ENCODE measurements at places on chromosomes 6 and 20.

- DNase-seq: no peak
Observed at GRCh38 chr6:56793938-56794337, 151.2 kb upstream of the DST start.

- no peak for DNase-seq
Observed at GRCh38 chr20:8116067-8116811, 15.8 kb upstream of the PLCB1 start.

- no peak for DNase-seq
Observed at GRCh38 chr6:147287869-147288271, 83.7 kb downstream of the STXBP5 start.

DNA sequence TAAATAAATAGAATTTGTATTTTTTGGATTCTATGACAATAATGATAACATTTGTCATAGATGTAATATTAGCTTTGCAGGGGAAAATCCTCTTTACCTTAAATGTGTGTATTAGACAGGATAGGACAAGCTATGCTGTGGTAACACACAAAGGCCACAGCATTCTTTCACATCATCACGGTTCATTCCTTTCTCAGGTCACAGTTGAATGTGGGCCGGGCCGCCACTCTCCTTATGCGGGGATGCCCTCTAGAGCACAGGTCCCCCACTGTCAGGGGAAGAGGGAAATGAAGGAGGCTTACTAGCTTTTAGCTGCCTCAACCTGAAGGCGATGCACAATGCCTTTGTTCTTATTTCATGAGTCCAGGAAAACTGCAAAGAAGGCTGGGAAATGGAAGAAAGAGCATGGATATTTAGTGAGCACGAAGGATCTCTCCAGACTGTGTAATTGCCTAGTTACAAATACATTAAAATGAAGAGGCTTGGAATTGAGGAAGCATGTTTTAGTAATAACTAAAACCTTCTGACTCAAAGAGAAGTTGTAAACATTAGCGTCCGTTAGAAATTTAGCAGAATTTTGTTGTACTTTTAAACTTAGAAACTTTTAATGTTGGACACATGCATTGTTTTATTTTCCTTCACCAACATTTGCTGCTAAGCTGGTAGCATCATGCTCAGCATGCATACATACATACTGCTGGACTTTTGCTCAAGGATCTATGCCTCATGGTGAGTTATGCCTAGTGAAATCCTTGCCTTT is 248.9 kb upstream of the FOXQ1 start:
- no peak for DNase-seq

- DNase-seq: peak; percentile 33
Observed at GRCh38 chr20:53828088-53828681, 234.5 kb upstream of the ZNF217 start.
